Mononuclear cell (primary cell): ENCODE measurements at places on chromosomes 7 and 10. TPM values are rescaled to one million over a fixed set of nuclear protein-coding genes. Genes with fewer than 3 reads are reported as not detected.

CRYGN gene
- total RNA-seq = not detected

PTPRN2 gene
- 0.31 TPM for total RNA-seq

SMKR1 gene
- total RNA-seq = 0.31 TPM

SH2B2 gene
- 9.2 TPM for total RNA-seq

RARRES2 gene
- not detected for total RNA-seq

VSTM4 gene
- total RNA-seq = 0.10 TPM

KCNIP2 gene
- 4.1 TPM for total RNA-seq

GPR15LG gene
- not detected for total RNA-seq

ASB10 gene
- not detected for total RNA-seq

MMD2 gene
- not detected for total RNA-seq

GATA3 gene
- total RNA-seq = 7.3 TPM
